Activated T-cell treated with anti-CD3 and anti-CD28 coated beads for 1 hour (primary cell): ENCODE measurements at places on chromosomes 1 and 21.

DNA sequence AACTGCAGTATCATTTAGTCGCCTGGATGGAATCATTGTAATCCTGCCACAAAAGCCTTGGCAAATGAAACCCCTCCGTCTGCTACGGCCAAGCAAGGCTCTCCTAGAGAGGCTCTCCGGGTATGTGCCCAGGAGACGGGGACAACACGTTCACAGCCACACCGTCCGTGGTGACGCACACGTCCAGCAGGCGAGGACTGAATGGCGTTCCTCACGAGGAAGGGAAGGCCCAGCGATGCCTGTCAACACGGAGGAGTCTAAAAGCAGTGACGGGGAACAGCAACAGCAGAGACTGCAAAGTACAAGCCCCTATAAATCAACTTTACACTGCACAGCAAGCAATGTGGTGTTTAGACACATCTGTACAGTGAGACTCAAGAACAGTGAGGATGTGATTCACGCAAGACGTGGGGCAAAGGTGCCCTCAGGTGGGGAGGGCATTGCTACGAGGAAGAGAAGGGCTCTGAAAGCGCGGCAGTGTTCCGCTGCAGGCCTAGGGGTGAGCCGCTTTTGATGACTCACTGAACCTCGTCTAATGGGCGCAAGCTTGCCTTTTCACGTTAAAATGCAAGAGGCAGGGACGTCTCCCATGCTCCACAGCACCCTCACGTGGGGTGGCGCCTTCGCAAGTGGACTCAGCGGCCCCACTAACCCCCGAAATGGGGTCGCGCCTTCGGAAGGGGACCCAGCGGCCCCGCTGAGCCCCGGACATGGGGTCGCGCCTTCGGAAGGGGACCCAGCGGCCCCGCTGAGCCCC is 6.8 kb downstream of the WRAP73 start:
- no peak for DNase-seq

DNA sequence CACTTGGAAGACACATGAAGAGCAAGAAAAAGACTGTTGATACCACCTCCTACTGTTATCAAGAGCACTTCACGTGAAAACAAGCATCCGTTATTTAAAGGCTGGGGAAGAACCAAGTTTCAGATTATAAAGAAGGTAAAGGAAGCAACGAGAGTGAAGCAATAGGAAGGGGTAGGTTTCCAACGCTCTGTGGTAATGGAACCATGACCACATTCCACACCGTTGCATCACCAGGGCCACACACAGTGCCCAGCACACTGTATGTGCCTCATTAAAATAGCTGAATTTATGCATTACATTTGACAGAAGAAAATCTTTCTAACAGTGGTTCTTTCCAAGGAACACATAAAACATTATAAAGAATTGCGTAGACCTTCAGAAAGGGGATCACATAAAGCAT is 435.8 kb downstream of the MRPL39 start:
- DNase-seq: no peak

GRCh38 chr21:33945652-33946270 is 30.2 kb upstream of the ATP5PO start:
- DNase-seq: no peak

- DNase-seq: no peak
These were observed 202.9 kb downstream of the TBX15 start for GRCh38 chr1:118785246-118785645.

- no peak for DNase-seq
These were observed 281.1 kb downstream of the NPHP4 start for GRCh38 chr1:5711079-5711478.

- no peak for DNase-seq
These were observed 73.1 kb downstream of the KIF1B start for GRCh38 chr1:10283318-10283984.

GRCh38 chr1:55534565-55535121 is 319.5 kb upstream of the USP24 start:
- no peak for DNase-seq

DNA sequence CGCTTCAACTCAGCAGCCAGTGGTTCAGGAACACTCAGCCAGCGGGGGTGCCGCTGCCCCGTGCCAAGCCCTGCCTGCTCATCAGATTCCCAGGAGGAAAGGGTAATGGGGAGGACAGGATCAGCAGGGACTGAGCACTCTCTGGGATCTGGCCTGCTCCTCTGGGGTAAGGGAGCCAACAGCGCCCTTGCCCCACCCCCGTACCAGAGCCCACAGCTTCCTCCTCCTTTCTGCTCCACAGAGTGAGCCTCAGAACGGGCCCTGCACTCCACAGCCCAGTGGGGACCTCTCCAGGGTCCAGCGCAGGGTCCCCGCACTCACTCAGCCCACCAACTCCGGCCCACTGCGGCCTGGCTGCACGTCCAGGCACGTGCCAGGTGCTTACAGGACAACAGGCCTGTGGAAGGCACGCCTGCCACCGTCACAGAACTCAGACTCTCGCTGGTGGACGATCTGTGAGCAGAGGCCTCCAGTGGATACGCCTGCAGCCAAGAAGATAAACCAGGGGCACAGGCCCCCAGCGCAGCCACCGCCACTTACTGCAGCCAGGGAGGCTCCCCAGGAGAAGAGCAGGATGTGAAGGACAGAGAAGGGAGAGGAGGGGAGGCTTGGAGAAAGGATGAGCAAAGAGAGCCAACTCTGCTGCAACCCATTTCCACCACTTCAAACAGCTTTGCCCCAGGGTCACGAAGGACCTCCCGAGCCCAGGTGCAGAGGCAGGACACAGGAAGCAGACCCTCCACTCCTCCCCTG is 2.1 kb downstream of the MEGF6 start:
- DNase-seq: no peak

GRCh38 chr21:14677013-14677412 is 130.9 kb upstream of the SAMSN1 start:
- DNase-seq: no peak

DNA sequence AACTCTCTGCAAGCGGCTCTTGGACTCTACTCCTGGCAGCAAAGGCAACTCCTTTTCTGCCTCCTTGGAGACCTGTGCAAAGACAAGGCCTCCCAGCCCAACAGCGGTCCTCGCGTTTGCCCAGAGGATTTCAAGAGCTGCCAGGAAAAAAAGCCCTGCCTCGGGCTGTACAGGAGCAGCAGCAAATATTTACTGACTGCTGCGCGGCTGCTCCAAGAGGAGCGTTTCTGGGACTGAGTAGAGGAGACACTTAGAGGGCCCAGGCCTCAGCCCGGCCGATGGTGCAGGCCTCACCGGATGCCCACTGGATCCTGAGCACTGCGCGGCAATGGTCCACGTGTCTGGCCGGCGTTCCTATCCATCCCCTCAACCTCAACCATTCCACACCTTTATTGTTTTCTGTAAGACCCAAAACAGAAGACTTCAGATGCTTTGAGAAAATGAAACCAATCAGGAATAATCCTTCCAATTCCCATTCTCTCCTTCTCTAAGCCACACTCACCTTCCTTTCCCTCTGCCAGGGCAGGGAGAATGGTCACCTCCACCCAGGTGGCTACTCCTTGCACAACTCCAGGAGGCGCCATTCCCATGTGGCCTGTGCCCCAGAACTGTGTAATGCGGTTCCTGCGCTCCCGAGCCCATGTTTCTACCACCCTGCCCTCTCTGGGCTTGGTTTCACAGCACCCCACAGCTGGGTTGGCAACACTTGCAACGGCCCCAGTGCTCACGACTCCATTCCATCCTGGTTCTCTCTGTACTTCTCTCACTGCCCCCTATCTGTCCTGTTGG is 215.8 kb downstream of the TRABD2B start:
- no peak for DNase-seq

DNA sequence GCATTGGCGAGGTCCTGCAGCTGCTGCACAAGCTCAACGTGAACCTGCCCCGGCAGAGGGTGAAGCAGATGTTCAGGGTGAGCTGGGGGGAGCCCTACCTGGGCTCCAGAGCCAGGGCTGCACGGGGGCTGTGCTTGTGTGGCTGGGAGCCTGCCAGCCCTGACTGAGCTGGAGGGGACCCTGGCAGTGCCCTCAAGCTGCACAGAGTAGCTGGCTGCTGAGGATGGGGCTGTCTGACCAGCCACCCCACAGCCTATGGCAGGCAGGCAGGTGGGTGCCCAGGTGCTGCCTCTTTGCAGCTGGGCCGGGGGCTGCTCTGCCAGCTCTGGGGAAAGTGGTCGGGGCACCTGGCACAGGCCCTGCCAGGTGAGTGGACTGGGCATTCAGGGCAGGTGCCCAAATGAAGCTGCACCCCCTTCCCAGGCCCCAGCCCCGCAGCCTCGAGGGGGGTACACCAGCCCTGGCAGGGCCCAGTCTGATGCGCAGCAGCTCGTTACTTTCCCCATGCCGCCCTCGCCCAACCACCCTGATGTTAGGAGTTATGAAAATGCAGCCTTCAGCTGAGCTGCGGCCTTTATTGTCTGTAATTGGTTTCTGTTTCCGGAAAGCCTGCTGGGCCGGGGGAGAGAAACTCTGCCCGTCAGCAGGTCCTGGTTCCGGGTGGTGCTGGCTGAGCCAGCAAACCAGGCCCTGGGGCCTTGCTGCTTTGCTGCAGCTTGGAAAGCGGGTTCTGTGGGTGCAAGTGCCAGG is 4.3 kb downstream of the PLCH2 start:
- DNase-seq: no peak

DNA sequence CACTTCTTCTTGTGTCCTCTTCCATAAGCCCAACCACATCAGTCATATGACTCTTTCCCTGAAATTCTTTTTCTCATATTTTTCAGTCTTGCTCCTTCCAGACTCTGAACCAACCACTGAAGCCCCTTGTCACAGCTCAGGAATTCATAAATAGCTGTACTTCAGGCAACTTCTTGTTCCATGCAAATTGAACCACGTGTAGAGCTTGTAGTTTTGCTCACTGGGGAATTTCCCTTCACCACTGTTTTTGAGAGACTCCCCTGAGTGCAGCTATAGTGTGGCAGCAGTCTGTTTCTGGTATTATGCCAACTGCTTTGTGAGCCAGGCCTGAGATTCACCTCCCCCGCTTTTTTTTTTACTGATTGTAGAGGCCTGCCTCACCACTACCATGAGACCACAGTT is 150.3 kb upstream of the SPAG17 start:
- no peak for DNase-seq

DNA sequence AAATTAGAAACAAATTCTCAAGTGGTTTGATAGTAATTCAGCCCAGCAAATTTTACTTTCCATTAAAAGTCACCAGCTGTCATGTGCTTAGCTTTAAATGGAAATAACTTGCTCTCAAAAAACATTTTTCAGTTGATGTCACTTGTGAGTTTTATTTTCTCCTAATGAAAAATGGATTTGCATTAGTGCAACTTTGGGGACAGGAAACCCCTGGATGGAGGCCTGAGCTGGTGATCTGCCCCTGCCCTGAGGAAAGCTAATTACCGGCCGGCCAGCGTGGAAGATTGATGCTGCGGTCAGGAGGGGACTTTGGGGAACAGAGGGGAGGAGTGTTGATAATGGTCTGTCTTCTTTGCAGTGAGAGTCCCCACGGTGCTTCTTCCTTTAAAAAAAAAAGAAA is 66.8 kb upstream of the ANGPTL1 start:
- DNase-seq: no peak

GRCh38 chr1:100543640-100544039 is 5.7 kb downstream of the GPR88 start:
- DNase-seq: no peak

DNA sequence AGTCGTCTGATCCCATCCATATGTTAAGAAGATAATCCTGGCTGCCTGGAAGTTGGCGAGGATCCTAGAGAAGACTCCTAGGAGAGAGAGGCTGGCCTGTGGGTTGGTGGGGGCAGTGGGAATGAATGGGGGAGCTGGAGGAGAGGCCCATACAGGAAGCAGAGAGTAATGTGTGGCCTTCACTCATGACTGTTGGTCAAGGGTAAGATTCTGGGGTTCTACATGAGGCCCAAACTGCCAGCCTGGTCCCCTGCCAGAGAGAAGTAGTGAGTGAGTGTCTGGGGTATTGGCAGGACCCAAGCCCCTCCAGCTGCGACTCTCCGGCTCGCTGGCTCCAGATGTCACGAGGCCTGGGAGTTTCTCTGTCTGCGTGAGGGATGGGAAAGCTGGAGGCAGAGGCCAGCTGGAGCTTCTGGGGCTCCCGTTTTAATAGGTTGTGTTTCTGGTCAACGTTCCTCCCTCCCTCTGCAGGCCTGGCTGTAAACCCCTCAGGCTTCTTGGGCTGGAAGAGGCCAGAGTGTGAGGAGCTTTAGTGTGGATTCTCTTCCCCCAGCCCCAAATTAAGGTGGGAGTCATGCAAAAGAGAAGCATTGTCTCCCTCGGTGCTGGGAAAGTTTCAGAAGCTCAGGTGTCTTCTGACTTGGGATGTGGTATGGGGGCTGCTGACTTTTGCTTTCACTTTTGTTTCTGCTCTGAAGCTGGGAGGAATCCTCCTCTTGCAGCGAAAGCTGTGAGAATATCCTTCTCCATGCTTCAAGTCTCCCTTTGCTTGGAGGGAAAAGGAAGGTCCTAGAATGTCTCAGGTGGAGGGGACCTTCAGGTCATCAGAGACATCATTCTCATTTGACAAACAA is 2.6 kb downstream of the TMEM51 start:
- DNase-seq: no peak
